GF-D8 (cell line): ENCODE measurements at places on chromosomes 3 and 15.

GRCh38 chr3:195258449-195259153 is 12.4 kb downstream of the XXYLT1 start:
- DNase-seq: no peak

GRCh38 chr15:92687195-92687602 is 31.6 kb upstream of the FAM174B start:
- no peak for DNase-seq

DNA sequence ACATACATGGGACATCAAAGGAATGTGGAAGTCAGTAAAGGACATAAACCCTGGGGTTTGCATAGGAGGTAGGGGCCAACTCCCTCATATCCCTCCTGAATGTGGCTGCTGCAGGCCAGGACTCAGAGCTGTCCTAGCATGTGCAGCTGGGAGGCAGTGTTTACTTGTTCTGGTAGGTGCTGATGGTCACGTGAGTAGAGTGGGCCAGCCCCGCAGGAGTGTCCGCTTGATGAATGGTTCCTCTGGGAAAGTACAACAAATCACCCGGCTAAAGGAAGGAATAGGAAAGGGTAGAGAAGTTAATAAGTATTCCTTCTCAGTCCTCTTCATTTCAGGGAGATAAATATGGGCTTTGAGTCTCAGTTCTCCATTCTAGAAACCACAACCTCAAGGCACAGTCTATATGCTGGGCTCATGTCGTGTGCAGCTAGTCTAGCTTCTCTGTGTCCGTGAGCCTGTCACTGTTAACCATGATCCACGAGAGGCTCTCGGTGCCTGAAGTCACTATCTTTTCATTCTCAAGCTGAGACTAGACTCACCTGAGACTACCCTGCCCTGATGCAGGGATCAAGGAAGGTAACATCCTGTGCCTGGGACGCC is 17.9 kb downstream of the RIOX2 start:
- no peak for DNase-seq

- DNase-seq: no peak
Measured at GRCh38 chr3:22360970-22361369, 610.0 kb upstream of the ZNF385D start.

DNA sequence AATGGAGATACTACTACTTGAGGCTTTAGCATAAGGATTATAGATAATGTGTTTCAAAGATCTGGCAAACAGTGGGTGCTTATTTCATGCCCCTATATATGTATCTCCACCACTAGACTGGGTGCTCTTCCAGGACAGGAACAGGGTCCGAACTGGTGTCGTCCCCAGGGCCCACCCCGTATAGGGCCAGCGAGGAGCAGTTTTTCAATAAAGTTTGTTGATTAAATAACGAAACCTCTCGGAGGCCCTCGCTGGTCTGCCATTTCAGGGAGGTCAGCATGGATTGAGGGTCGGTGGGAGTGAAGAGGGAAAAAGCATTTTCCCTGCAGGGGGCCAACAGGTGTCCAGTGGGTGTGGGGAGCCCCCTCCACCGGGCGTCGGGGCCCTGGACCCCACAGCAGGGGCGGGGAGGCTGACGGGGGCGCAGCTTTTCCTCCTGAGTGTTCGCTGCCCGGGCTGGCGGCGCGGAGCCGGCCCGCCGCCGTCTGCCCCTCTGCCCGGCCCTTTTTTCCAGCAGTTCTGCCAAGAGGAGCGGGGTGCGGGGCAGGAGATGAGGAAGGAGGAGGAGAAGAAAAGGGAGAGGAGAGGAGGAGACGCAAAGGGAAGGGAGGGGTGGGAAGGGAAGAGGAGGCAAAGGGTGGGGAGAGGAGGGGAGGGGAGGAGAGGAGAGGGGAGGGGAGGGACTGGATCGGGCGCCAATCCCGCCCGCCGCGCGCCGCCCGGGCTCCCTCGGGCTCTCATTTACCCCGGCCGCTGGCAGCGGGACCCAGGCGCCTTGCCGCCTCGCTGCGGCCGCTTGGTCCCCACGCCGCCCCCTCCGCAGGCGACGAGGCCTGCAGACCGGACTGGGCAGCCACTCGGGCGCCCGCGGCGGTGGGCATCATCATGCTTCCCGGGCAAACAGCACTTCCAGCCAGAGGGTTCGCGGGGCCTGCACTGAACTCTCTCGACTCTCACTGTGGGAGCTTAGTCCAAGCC is 66.3 kb downstream of the ISG20 start:
- no peak for DNase-seq

DNA sequence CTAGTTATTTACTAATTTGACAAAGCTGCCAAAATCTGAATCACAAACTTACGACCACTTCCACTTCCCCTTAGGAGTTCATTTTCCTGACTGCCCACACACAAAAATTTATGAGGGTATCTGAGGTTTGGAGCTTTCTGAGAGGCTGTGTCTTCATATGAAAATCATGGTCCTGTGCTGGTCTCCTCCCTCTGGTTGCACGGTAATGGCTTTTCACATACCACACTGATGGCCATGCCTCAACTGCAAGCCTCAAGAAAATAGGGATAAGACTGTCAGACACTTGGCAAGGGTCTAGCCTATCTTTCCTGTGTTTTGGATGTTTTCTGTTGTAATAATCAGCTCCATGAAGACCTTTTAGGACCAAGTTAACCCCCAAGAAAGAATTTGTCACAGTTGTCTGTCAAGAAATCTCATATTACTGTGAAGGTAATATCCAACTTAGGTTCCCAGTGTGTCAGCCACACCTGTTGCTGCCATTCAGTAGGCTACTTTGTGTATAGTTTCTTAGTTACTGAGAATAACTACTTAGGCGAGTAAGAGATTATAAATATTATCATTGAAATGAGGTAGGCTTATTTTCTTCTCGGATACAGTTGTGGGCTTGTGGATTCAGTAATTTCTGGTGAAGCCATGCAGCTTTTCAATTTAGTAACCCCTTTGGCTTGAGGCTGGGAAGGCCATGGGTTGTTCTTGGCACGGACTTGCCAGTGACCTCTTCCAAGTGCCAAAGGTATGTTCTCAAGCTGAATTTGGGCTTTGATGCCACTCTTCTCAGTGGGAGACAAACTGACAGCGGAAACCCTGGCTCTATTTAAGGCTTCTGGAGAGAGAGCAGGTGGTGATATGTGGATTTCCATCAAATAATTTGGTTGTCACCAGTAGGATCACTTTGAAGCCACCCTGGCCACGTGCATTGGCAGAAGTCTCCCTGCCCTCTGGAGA is 101.1 kb downstream of the RYR3 start:
- DNase-seq: no peak

- DNase-seq: no peak
Measured at GRCh38 chr3:89889386-89889785, 782.0 kb downstream of the EPHA3 start.

DNA sequence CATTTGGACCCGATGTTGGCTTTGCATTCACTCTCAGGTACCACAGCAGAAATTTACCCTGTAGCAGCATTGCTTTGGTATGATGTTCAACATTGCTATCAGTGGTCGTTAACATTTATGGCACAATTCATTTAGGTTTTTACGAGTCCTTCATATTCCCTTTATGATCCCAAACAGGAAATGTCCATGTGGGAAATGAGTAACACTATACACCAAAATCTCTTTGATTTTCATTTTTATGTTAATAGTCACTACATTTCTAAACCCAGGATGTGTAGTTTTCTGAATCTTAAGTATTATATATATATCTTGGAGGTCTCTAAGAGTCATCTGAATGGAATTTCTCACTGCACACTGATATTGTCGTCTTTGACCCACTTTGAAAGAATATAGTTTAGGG is 78.5 kb upstream of the RBMS3 start:
- no peak for DNase-seq

DNA sequence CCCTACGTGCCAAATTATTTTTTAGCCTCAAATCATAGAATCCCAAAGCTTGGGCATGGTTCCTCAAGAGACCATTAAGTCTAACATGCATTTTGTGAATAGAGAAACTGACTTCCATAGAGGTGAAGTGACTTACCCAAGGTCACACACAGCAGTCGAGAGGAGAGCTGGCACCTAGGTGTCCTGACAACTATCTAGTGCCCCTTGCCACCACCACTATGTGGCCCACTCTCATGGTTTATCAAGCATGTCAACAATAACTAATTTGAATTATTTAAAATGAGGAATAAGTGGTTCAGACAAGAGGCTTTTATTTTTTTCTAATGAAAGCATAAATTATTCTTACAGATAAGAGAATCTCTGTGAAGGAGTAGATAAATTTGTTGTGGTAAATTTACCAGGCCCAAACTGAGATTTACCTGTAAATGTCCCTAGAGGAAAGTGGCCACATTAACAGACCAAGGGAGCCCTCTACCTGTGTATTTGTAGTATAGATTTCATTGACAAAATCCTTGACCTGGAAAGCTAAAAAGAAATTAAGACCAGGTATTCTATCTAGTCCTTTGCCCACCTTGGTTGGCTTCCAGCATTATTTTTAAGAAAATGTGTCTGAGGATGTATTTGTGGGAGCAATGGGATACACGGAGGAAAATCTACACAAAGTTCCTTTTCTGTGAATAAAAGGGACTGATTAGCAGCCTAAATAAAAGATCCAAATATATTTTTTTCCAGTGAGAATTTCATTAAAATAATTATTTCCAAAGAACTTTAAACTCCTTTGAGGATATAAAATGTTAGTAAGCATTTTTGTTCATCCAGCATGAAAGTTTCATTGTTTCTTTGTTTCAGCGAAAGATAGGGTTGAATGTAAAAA is 49.1 kb downstream of the IQCH start:
- no peak for DNase-seq

- no peak for DNase-seq
Measured at GRCh38 chr3:183794452-183794851, 30.9 kb downstream of the MAP6D1 start.

GRCh38 chr3:98020412-98020811 is 14.7 kb downstream of the GABRR3 start:
- no peak for DNase-seq

DNA sequence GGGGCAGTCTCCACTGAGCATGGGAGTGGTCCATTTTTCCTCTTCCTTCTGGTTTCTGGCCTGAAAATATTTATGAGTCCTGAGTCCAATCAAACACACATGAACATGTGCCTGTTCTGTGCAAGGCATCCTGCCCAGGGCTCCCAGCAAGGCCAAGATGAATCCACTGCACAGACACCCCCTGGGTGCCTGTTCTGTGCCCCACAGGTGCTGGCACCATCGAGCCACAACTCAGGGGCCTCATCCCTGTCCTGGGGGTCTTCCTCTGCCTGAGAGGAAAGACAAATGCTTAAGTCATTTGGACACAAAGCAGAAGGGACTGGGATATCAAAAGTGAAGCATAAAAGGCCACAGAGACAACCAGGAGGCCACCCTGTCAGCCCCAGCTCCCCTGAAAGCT is 87.4 kb upstream of the IQSEC1 start:
- no peak for DNase-seq
